ENCODE measurements at places on chromosomes 1 and 21.

- no peak for DNase-seq
Measured at GRCh38 chr1:897226-897625, 26.5 kb upstream of the SAMD11 start.

DNA sequence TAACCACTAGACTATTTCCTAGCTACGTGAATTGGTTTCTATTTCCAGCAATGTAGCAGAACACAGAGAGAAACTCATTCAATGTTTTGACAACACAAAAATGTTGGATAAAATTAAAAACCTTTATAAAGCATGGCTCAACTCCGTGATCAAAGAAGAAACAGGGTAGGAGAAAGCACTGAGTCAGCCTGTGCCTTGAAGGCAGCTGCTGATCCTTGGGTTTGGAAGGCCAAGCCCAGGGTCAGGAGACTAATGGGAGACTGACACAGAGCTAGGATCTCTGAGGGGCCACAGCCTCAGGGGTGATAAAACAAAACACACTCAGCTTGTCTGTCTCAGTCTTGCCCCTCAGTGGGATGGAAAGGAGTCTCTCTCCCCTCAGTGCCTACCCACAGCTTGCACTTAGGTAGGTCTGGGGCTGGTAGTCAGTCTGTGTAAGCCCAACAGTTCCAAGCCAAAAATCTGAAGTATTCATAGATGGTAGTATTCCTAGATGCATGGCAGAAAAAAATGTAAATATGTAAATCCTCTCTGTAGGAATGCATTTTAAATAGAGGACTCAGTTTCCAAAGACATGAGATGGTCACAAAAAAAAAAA, 53.3 kb downstream of the B3GALNT2 start:
- no peak for DNase-seq

DNA sequence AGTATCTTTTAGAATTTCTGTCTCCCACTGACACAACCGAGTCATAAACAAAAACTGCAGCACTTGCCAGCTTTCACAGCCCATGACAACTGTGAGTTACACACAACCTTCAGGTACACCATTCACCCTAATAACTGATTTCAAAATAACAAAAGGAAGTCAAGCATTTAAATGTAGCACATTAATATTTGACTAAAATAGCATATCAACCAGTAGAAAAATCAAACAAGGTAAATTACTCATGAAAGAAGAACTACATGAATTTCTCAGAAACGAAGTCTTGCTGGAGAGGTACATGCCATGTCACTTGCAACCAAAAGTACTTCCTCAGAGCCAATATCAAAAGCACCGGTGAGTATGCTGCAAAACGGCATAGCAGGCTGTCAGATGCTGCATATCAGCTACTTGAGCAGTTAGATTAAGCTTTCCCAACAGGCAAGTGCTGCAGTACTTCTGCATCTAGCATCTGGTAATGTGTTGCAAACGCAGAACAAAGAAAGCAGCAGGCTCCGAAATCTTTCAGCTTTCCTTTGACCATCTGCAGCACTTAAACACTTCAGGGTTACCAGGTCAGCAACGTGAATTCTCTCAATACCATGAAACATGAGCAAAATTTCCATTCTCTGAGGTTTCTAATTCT, 223.2 kb downstream of the SMYD3 start:
- DNase-seq, result no peak

DNA sequence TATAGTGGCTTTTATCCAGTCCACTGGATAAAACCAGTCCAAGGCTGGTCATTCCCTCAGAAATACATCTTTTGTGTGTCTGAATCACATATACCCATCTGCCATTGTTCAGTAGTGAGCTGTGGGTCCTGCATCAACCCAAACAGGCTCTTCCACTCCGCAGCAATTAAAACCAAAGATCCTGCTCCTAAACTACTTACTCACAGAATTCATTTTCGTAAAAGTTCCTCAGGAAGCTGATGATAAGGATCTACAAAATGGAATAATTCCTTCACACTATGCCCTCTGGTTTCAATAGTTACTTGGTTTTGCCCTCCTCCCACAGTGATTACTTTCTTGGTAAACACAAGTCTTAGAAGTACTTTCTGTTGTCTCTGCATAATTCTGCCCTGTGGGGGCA, 5.1 kb upstream of the MFSD2A start:
- DNase-seq, result no peak

DNA sequence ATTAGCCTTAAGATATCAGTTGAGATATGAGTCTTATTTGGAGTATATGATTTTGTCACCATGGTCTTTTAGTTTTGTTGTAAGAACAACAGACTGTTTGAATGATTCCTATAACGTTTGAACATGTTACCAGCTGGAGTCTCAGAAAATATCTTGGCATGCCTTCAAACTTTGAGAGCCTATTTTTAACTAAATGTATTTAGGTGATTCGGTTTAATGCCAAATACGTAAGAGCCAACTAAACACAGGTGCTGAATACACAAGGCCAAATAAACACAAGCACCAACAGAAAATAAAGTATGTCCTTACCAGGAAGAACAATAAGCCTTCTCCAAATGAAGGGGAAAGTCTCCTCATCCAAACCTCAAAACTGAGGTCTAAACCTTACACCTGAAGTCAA, 48.6 kb downstream of the PRKACB start:
- DNase-seq, result no peak

- DNase-seq, result no peak
Measured at GRCh38 chr1:40901886-40902852, 40.0 kb upstream of the CITED4 start.

GRCh38 chr1:193070386-193070753, 11.0 kb downstream of the RO60 start:
- DNase-seq, result no peak

- no peak for DNase-seq
Measured at GRCh38 chr1:31707711-31708110, 3.9 kb upstream of the COL16A1 start.

DNA sequence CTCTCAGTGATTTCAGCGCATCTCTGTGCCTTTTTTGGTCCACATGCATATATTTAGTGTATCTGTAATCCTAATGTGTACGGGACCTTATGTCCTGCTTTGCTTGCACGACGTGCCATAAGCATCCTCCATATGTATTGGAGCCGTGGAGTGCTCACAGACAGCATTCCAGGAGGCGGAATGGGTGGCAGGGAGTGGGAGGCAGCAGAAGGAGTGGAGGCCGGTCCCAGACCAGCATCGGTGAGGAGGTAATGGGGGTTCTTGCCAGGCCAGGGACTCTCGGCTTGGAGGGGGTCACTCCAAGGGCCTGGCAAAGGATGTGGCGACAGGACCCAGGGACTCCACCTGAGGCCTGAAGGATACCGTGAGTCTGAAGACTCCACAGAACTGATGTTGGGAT, 185.0 kb downstream of the CAMTA1 start:
- DNase-seq, result no peak

GRCh38 chr1:165496501-165496900, 47.3 kb upstream of the LRRC52 start:
- DNase-seq, result no peak

DNA sequence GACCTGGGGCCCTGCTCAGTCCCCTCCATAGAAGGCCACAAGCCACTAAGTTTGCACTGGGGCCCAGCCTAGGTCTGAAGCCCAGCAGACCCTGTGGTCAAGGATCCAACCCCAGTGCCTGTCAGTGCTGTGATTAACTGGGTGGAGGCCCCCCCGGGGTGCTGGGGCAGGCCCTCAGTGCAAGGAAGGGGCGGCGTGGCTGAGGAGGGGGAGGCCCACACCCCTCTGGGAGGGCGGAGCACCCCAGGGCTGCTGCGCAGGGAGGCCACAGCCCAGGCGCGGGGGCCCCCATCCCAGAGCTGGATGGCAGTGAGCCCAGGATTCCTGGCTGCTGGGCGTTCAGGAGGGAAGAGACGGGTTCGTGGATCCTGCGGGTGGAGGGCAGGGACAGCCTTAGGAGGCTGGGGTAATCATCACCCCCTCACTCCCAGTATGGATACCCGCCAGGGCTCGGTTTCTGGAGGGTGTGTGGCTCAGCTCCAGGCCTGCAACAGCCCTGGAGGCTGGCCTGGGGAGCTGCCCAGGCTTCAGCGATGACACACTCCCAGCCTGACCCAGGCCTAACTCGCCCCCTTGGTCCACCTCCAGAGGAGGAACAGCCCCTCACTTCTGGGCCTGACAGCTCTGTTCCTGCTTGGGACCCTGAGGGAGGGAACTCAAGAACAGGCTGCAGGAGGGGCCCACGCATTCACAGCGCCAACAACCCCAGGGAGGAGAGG, 890 bp downstream of the GJC2 start:
- DNase-seq, result no peak

- DNase-seq, result no peak
Measured at GRCh38 chr1:56911098-56911938, 54.5 kb downstream of the C8B start.

GRCh38 chr1:231354330-231355020, 16.4 kb downstream of the SPRTN start:
- DNase-seq, result no peak

GRCh38 chr1:20325844-20326420, 35.3 kb downstream of the VWA5B1 start:
- DNase-seq, result no peak

GRCh38 chr1:157279138-157279801, 141.1 kb upstream of the ETV3 start:
- no peak for DNase-seq

DNA sequence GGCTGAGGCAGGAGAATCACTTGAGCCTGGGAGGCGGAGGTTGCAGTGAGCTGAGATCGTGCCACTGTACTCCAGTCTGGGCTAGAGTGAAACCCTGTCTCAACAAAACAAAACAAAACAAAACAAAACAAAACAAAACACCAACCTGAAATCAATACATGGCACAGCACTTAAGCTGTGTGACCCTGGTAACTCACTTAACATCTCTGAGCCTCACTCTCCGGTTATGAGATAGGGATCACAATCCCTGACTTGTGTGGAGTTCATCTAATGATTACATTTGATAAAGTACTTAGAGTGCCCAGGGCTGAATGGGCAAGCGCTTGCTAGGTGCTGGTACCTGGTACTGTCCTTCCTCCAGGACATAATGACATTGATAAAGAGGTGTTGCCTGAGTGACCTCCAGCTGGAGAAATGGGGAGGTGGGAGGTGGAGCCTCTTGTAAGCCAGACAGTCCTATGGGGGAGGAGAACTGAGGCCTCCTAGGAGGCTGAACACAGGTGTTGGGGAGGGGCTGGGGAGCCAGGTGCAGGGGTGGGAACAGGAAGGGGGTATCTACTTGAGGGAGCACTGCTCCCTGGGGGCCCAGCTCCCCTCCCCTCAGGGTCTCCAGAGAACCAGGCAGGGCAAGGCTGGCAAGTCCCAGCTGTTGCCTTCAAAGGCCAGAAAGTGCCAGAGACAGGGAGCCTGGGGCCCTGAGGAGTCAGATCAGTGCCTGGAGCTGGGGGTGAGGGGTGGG, 17.9 kb downstream of the FOXO6 start:
- no peak for DNase-seq

Data from NCI-H187 (cell line).